ENCODE measurements at places on chromosomes 1 and 21.
A peak's percentile ranks its signal among the peaks of the same experiment; 100 is the strongest.

DNA sequence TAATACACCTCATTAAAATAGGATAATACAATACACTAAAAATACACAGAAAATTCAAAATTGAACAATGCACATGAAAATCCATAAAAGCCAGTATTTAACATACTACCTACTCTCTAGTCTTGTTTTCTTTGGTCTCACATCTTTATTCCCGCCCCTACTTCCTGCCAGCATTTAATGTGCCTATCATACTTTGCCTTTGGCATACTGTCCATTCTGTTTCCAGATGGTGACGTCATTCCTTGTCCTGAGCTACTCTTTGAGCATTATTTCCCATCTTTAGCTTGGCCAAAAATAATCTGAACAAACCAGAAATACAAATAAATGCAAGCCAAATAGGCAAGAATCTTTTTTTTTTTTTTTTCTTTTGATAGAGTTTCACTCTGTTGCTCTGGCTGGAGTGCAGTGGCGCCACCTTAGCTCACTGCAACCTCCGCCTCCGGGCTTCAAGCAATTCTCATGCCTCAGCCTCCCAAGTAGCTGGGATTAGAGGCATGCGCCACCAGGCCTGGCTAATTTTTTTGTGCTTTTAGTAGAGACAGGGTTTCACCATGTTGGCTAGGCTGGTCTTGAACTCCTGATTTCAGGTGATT is 4.4 kb downstream of the HFM1 start:
- DNase-seq, result no peak

DNA sequence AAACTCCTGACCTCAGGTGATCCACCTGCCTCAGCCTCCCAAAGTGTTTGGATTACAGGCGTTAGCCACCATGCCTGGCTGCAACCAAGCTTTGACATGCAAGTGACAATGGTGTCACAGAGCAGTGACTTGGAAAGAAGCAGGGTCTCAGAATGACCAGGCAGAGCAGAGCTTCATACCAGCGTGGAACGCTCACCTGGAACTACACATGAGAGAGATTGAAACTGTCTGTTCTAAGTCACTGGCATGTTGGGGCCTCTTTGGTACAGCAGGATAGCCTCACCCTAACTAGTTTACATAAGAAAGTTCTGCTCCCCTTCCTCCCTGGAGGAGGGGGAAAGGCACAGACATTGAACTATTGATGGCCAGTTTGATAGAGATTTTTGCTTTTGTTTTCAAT is 47.5 kb upstream of the ITPKB start:
- DNase-seq, result no peak

- no peak for DNase-seq
Measured at GRCh38 chr1:25030674-25031589, 100.9 kb upstream of the RUNX3 start.

DNA sequence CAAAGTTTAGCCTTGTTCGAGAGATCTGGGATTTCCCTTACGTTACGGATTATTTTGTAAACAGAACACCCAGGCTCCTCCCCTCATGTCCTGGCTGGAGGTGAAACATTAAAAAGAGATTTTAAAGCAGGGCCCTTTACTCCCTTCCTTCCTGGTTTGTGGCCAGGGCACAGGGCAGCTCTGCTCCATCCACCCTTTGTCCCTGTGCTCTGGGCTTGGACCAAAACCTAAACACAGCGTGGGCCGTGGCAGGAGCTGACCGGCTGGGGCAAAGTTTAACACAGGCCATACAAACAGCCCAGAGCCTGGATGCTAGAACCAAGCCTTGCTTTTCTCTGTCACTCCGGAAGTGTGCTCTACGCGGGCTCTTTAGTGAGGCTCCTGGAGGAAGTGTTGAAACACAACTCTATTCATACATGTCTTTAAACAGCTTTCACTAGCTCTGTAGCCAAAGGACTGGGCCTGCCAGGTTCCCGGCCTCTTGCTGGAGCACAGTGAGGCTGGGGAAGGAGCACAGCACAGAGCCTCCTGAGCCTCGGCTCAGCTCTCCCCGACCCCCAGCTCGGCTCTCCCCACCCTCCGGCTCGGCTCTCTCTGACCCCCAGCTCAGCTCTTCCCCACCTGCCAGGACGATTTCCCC is 84.7 kb downstream of the PDE9A start:
- DNase-seq, result no peak

DNA sequence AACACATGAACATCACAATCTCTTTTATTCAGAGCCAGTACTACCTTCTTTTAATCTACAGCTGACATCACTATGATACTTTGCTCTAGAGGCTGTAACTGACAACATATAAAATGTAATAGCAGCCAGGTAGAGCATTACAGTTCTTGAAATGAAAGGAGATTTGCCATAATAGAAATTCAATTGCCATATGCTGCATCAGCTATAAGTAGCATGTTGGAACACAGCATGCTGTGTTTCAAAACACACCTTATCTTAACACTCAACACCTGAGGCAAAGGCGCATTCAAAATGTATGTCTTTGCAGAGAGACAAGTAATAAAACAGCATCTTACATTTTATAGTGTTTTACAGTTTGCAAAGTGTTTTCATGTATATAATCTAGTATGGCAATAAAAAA is 24.0 kb upstream of the KRTAP21-1 start:
- no peak for DNase-seq

DNA sequence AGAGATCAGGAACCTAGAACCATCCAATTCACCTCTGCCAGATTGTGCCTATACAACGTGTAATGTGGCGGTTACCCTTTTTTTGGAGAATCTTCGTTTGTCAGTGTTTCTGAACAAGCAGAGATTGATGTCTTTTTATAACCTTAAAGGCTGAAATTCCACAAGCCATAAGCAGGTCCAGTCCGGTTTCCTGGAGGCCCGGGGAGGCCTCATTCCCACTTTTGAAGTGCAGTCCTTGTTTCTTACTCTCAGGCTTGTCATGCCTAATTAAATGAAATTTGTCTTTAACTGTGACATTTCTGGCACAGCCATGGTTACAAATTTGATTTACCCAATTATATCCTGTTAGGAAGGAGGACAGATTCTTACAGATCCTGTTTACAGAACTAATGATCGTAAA is 27.8 kb downstream of the ZNF362 start:
- DNase-seq, result no peak

GRCh38 chr1:44924835-44925464 is 61.4 kb downstream of the EIF2B3 start:
- DNase-seq, result peak; percentile 31

DNA sequence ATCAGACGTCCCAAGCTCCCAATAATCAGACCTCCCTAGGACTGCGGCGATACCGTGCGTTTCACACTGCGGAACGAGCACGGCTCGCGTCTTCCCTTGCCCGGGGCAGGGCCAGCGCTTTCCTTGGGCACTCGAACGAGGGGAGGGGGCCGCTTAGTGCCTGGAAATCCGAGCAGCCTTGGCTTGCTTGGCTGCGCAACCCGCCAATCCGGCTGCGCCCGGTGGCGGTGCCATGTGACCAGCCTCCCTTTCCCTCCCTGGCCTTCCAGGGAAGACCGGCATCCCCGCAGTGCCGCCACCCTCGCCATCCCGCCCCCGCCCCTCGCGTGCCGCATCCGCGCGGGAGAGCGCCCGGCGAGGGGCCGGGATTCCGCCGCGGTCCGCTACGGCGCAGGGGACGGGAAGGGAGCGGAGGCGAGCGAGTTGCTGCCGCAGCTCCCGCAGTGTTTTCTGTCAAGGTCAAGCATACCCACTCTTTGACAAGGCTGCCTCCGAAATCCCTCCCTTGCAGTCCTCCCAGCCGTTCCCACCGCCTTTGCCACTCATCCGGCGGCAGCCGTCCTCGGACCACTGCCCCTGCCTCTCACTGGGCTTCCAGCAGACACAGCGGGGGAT is 8.3 kb upstream of the RNF19B start:
- DNase-seq, result peak; percentile 12

GRCh38 chr1:171916315-171916771 is 75.0 kb downstream of the DNM3 start:
- DNase-seq, result no peak

GRCh38 chr1:89259283-89259971 is 13.2 kb downstream of the GBP5 start:
- DNase-seq, result no peak
